ENCODE measurements at places on chromosomes 5 and 9.

DNA sequence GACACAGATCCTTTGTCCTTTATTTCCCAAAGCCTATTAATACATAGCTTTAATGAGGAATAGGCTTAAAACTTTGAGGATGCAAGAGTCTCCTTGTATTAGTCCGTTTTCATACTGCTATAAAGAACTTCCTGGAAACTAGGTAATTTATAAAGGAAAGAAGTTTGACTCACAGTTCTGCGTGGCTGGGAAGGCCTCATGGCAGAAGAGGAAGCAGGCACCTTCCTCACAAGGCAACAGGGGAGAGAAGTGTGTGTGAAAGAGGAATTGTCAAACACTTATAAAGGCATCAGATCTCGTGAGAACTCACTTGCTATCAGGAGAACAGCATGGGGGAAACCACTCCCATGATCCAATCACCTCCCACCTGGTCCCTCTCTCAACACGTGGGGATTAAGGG, 5.4 kb upstream of the CLK4 start:
- no peak for DNase-seq

DNA sequence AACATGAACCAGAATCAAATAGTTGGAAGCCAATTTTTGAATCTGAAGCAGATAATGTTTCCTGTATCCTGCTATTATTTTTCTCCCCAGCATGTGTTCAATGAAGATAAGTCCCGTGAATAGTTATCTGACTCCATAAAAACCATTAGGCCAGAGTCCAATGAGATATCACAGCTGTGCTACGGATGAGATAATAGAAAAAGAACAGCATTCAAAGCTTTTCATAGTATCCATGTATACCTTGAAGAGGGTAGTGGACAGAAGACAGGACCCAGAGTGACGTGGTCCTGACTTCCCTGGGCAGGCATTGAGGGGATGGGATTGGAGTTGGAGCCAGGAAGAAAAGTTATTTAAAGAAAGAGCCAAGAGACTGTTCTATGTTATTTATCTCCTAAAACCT, 50.7 kb upstream of the C6 start:
- DNase-seq, result no peak

DNA sequence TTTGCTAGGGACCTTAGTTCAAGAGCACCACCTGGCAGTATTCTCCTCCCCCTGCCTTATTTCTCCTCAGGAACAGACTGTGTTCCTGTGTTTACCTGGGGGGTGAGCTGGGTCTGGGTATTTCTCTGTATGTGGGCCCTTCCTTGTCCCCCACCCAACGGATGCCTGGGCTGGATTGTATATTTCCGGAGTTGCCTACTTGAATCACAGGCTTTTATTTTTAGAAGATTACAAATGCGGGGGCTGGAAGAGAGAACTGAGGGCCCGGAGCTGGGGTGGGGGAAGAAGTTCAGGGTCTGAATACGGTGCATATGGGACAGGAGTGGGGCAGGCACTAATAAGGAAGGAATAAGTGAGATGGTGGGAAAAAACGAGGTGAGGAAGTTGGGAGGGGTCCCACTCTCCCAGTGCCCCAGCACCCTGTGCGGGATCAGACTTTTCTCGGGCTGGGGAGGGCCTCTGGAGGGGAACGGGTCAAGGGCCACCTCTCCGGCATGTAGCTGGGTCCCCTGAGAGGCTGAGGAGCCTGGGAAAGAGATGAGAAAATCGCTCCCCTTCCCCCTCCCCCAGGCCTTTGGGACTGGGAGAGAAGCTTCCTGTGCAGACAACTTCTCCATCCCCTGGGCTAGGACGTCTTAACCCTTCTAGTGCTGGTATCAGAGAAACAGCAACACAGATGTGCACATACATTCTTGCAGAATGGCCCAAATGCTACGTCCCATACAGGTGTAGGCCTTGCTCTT, 42.1 kb downstream of the PCDH1 start:
- no peak for DNase-seq

DNA sequence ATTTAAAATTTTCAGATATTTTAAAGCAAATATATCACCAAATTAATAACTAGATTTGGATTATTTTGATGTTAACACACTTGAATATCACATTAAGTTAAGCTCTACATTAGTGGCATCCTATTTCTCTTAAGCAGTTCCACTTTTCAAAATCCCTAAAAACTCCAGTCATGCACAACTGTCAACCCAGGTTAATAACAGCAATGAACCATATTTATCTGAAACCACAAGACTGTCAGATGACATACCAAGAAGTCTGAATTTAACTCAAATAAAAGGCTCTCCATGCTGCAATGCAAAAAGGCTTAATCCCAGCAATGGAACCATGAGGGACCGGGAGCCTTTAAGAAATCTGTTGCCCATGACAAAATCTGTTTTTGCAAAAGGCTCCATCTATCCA, 27.5 kb downstream of the FNIP1 start:
- no peak for DNase-seq

DNA sequence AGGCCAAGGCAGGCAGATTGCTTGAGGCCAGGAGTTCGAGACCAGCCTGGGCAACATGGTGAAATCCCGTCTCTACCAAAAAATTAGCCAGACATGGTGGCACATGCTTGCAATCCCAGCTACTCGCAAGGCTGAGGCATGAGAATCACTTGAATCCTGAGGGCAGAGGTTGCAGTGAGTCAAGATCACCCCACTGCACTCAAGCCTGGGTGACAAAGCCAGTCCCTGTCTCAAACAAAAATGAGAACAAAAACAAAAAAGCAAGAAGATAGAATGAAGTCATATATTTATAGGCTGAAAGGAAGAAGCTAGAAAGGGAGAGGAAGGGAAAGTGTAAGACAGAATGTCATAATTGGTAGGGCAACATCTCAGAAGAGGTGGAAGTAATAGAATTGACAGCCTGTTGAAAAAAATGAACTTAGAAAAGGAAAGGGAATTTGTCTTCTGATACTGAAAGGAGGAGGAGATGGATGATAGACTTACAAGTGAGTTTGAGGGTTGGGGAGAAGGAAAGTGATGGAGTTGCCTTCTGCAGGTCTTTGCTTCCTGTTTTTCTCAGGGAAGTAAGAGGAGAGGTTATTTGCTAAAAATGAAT, 32.2 kb downstream of the CARD6 start:
- DNase-seq, result no peak

DNA sequence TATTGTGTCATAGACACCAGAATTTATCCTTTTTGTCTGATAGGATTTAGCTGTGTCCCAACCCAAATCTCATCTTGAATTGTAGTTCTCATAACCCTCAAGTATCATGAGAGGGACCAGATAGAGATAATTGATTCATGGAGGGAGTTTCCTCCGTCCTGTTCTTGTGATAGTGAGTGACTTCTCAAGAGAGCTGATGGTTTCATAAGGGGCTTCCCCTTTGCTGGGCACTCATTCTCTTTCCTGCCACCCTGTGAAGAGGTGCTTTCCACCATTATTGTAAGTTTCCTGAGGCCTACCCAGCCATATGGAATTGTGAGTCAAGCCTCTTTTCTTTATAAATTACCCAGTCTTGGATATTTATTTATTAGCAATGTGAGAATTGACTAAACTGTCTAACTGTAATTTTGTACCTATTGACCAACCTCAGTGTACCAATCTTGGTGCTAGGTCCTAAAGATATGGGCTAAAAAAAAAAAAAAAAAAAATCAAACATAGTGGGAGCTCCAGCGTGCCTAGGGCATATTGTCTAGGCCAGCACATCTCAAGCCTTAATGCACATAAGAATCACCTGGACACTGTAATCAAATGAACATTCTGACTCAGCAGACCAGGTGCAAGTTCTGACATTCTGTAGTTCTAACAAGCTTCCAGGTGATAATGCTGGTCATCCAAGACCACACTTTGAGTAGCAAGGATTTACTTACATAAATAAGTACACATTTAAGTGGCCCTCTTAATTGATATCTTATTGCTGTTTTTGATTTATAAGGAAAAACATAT, 30.5 kb downstream of the ST8SIA4 start:
- DNase-seq, result no peak

DNA sequence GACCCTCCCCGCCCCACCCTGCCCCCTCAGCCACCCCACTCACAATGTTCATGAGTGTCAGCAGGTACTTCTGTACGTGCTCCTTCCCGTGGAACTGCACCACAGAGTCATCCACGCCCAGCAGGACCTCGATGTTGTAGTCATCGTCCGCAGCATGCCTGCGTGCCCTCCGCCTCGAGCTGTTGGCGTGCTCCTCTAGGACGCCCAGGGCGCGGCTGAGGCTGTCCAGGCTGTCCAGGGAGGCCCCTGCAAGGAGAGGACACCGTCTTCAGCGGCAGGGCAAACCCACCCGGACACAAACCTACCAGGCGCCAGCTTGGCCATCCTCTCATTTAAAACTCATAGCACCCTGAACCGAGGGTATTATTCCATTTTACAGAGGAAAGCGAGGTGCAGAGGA, 137.8 kb downstream of the ADAMTS2 start:
- DNase-seq, result no peak

- no peak for DNase-seq
These were observed 15.2 kb downstream of the ZBTB5 start for GRCh38 chr9:37449862-37450632.

DNA sequence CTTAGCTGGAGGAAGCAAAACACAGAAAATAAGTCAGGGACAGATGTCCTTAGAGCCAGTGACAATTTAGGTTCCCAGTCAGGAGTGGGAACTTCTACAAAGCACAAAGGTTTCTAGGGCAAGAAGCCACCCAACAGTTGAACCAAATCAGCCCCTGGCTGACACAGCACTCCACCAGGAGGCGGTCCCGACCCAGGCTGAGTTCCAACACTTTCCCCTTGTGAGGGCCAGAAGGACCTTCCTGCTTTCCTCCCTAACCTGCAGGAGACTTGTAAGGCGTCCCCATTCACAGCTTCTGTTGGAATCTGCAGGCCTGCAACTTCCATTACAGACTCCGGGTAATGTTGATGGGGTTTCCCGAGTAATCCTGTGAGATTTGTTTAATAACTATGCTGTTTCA, 416.4 kb upstream of the IRX1 start:
- no peak for DNase-seq

- DNase-seq, result no peak
These were observed 507.6 kb downstream of the CETN3 start for GRCh38 chr5:89901983-89902382.

DNA sequence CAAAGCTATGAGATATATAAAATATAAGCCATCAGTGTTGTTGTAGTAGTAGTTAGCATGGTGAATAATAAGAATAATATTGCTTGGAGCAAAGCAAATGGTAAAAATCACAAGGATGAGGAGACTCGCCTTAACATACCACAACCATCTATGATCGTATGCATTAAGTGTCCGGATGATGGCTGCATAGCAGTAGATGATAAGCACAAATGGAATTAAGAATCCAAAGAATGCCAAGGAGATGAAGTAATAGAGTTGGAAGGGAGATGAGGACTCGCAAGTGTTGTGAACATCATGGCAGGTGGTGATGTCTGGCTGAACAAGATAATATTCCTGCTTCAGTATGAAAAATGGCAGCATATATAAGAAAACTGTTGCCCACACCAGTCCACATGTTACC, 5.5 kb downstream of the F2RL2 start:
- no peak for DNase-seq

- no peak for DNase-seq
These were observed 514.8 kb upstream of the ADAMTS16 start for GRCh38 chr5:4625206-4625896.

DNA sequence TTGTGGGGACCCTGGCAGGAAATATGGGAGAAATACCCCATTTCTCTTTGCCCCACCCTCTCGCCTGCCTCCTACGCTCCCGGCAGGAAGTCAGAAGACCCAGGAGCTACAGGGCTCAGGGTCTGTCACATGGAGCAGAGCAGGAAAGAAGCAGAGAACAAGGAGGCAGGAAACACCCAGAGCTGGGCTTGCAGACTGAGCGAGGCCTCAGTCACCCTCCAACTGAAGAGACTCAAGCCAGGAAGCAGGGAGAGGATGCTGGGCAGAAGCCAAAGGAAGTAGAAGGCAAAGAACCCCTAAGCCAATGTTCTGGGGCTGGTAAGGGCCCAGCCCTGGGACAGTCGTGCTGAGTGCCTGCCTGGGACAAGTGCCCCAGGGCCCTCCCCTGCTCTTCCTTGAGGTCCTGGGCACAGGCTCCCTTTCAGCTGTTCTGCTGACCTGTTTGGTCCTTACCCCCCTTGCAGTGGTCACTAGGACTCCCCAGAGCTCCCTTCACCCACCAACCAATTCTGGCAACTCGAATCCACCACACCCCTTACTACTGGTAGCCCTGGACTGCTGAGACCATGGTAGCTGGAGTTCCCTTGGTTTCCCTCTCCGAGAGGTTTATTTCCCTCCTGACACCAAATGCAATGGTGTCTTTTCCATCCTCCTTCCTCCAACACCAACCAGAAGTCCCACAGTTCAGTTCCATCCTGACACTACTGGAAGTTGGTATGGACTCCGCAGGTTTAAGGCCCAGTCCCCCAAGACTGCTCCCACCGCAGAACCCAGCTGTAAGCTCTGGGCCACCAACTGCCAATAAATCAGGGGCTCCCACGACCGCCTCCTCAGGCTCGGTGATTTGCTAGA, 157.5 kb downstream of the COL23A1 start:
- no peak for DNase-seq
